ENCODE measurements at places on chromosomes 3 and 15.
A peak's percentile ranks its signal among the peaks of the same experiment; 100 is the strongest.

- no peak for DNase-seq
These were observed 1058.1 kb downstream of the NSUN3 start for GRCh38 chr3:95120921-95121320.

DNA sequence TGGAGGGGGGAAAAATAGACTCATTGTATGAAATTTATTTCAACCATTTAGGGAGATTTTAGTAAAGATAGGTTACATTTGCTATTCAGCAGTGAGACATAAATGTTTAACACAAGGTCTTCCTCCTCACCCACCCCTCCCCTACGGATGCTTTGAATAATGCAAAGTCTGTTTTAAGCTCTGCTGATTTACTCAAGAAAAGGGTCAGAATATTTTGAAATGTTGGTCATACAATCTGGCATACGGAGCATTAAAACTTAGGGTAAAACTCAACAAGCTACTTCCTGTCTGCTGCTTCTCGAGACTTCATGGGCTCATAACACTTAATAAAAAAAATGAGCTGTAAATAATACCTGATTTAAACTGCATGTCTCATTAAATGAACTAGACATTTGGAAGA lies 156.3 kb downstream of the WNT5A start:
- no peak for DNase-seq

DNA sequence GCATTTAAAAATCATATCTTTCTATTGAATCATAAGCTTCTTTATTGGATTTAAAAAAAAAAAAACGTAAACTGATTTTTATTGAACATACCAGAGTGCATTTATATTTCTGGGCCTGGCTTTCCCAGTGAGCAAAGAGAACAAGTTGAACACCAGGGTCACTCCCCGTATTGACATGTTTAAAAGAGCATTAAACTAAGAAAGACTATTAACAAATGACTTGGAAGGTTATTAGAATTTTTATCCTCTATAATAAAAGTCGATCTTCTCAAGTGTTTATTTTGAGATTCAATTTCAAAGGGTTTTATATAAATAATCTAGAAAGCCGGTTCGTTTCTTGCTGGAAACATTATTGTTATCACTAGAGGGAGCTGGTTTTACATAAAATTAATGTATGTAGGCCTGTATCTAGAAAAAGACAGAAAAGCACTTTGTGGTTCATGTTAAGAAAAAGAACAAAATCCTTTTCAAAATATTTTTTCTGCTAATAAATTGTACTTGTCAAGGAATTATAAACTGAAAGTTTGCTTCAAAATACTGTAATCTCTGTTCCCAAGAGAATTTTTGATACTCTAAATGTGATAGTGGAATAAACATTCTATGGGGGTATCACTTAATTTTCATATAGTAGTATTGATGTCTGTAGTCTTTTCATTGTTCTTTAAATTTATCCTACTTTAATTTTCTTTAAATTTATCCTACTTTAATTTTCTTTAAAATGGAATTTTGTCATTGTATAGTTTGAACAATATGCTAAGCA lies 321.8 kb upstream of the MME start:
- DNase-seq: peak; percentile 58

GRCh38 chr15:29035336-29036285 lies 149.8 kb downstream of the APBA2 start:
- no peak for DNase-seq

DNA sequence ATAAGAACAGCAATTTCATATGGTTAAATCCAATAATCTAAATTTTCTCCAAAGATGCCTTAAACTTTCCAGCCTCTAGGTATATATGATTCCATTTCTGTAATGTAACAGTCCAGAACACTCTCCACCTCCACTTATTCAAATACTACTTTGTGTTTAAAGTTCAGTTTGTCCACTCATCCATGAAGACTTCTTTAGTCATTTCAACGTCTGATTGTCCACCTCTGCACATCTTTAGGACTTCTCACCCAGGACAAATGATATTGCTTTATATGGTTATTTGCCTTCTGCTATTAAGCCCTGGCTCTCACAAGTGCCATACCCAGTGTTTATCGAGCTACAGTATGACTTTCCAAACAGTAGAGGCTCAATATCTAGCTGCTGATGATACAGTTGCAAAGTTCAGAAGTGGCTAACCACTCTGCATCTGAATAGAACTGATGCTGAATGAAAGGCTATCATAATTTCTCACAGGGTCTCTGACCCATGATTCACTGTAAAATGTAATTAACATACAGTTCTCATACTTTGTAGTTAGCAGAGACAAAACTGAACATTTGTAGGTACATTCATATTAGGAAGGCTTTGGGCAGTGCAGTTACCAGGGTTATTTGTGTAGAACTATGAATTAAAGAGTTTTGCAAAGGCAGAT lies 93.7 kb upstream of the MBNL1 start:
- no peak for DNase-seq

DNA sequence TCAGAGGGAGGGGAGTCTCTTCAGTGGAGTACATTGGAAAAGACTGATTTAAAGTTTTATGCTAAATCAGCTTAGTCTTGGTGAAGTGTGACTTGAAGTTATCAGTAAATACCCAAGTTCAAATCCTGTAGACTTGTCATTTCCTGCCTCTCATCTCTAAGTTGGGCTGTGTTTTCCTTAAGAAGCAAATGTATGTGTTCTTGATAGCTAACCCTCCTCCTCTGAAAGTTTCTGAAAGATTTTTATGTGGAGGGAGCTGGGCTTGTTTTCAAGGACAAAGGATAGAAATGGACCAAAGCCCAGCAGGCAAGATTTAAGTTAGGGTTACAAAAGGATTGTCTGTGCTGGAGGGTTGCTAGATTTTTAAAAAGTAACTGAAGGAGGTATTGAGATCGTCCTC lies 4.2 kb downstream of the MAPKBP1 start:
- no peak for DNase-seq

DNA sequence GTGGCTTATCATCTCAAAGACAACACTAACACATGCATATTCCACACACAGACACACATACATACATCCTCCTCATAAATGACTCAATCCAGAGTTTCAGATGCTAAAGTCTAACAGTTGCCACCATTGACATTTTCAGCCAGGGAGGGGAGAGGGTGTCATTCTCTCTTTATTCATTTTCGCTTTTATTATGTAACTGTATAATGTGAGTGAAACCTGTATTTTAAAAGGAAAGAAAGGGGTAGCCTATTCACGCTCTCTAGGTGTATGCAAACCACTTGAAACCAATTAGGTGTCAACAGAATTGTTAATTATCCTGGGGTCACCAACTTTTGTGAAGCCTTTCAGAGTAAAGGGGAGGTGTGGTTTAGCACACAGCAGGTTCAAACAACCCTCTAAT lies 1282.9 kb downstream of the ROBO2 start:
- peak; percentile 72 for DNase-seq

DNA sequence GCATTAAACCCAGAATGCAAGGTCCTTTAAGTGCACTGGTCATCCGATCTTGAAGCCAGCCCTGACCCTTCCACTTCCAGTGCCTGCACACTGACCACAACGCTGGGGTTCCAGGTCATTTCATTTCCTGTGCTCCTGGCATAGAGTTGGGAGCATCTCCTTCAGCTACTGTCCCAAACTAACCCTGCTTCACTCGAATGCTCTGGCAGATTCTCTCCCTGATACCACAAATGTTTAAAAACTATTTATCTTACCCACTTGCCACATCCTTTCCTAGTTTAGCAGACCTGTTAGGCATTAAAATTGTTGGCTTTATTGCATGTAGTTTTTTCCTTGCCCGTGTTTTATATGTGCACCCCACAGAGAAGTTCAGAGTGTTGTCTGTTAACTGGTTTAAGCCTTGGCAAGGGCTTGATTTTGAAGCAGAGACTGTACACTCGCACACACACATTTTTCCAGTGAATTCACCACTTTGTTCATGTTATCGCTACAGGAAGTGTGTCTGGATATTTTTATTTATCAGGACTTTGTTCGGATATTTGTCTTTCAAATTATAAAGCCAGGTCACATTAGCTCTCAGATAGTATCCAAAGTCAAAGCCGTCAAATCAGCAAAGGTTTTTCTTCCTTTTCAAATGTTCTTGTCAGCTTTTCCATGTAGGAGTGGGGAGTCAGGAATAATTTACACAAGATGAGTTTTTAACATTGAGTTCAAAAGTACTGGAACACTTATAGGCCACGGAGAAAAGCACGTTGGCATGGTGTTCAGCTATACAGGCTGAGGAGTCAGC lies 77.3 kb downstream of the ABI3BP start:
- no peak for DNase-seq

GRCh38 chr3:196159526-196159925 lies 51.7 kb downstream of the ZDHHC19 start:
- DNase-seq: no peak

DNA sequence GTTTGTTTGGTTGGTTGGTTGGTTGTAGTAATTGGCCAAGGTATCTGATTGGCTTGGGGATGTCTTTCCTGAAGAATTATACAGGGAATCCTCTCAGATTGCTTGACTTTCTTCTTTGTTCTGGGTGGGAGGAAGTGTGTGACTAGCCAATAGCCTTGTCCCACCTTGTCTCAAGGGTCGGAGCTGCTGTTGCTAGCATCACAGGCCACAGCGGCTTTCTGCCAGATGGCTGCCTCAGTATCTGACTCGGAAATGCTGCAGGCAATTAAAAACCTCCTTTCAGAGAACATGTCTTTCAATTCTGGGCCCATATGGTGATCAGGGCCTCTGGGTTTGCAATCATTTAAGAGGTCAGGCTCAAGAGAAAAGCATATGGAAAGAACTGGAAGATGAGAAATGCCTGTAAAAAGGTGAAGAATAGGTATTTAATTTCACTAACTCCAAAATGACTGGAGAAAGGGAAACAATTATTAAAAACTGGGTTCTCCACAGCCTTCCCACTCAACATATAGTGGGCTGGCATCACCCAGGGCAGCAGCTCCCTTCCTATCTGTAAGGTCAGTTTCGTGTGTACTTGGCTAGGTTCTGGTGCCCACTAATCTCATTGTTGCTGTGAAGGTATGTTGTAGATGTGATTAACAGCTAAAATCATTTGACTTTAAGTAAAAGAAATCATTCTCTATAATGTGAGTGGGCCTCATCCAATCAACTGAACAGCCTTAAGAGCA lies 32.4 kb downstream of the TGFBR2 start:
- DNase-seq: no peak

DNA sequence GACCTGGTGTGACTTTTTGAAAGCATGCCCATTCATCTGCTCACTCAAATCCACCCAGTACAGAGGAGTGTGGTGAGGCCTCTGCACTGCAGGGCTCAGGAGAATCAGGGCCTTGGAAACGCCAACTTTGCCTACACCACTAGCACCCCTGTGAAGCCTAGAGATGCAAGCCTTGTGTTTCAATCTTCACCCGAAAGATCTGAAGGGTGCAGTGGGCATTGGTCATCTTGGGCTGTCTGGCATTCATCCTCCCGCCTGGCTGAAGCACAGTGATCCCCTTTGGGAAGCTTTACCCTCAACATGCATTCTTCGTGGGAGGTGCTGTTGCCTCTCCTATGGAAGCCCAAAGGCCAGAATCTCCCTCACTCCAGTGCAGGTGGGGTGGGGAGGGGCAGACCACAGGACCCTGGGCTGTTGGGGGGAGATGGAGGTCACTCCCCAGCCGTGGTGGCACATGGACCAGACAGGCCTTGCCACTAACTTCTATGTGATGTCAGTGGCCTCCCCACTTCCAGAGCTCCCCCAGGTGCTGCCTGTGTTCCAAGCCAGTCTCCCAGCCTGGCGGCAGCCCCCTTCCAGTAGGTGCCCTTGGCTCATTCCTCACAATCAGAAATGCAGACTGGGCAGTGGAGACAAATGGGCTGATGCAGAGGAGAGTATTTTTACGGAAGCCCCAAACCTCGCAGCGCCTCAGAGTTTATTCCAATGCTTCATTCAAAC lies 92.5 kb downstream of the ADAMTS17 start:
- no peak for DNase-seq

GRCh38 chr3:55661141-55661540 lies 174.0 kb upstream of the WNT5A start:
- no peak for DNase-seq

DNA sequence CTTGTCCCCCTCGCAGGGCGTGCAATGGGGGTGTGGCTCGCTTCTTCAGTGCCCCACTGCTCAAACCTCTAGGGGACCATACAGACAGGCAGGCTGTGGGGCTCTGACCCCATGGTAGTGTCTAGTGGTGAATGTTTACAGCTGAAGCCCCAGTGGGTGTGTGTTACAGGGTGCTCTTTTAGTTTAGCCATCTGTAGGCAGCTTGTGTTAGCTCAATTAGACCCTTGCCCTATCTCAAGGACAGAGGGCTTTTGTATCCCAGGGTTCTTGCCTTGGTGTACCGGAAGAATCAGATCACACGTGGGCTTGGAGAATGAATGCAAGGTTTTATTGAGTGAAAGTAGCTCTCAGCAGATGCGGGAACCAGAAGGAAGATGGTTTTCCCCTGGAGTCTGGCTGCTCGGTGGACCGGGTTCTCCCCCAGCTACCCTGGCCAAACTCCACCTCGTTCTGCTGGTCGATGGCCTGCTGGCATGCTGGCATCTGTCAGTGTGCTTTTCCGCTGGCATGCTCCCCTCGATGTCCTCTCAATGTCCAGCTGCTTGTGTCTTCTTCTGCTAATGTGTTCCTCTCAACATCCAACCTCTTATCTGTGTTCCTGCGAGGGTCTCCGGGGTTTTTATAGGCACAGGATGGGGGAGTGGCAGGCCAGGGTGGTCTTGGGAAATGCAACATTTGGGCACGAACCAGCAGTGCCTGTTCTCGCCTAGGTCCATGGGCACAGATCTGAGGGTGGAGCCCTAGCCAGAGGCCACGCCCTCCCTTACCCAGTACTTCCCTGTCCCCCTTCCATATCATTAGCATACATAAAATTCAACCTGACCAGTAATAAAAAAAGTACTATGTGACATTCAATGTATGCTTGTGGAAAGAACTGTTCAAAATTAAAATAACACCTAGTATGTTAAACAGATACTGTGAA lies 6.6 kb downstream of the SPCS1 start:
- no peak for DNase-seq

GRCh38 chr15:39948817-39949216 lies 14.9 kb downstream of the EIF2AK4 start:
- DNase-seq: peak; percentile 40

DNA sequence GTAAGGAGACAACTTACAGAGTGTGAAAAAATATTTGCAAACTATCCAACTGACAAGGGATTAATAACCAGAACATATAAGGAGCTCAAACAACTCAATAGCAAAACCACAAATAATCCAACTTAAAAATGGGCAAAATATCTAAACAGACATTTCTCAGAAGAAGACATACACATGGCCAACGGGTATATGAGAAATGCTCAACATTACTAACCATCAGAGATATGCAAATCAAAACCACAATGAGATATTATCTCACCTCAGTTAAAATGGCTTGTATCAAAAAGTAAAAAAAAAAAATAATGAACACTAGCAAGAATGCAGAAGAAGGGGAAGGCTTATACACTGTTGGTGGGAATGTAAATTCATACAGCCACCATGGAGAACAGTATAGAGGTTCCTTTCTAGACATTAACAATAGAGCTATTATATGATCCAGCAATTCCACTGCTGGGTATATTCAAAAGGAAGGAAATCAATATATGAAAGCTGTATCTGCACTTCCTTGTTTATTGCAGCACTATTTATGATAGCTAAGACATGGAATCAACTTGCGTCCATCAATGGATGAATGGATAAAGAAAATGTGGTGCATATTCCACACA lies 998.6 kb downstream of the NAALADL2 start:
- no peak for DNase-seq
